ENCODE measurements at places on chromosomes 1 and 21.

DNA sequence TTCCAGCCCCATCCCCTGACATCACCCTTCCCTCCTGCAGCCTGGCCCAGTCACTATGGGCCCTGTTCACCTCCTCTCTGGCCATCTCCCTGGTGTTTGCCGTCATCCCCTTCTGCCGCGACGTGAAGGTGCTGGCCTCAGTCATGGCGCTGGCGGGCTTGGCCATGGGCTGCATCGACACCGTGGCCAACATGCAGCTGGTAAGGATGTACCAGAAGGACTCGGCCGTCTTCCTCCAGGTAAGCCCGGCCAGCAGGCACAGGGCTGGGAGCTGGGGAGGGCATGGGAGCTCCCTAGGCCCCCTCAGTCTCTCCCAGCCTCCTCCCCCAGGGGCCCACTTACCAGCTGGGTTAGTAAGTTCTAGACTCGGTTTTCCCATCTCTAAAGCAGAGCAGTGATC is 52.1 kb downstream of the ELK4 start:
- DNase-seq = no peak

DNA sequence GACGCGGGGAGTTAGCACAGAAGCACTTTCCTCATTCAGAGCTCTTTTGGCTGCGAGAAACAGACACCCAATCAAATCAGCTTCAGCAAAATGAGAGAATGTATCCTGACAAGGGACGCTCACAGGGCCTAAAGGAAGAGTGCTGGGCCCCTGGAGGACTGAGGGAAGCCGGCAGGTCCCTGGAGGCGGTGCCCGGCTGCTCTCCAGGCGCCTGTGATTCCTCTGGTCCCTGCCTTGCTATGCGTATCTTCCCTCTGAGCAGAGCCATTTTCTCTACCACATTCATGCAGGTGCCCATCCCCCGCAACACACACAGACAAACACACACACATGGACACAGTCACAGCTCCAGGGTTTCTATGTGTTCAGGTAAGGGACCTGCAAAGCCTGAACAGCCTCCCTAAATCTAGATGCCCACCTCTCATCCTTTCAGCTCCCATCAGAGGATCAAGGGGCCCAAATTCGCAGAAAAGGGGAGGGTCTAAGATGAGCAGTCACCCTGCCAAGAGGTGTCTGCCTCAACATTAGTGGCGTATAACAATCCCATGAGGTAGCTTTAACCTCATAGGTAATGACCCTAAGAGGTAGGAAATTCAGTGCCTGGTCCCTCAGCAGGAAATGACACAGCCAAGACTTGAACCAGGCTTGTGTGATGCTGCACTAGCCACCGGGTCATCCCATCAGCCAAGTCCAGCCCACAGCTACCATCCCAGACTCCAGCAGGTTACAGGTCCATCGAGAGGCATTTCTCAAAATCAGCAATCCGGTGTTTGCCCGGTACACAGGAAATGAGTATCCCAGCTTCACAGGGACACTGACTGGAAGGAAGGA is 29.0 kb downstream of the PTAFR start:
- DNase-seq = no peak

- no peak for DNase-seq
These were observed 94.0 kb downstream of the KCND3 start for GRCh38 chr1:111895469-111895868.

DNA sequence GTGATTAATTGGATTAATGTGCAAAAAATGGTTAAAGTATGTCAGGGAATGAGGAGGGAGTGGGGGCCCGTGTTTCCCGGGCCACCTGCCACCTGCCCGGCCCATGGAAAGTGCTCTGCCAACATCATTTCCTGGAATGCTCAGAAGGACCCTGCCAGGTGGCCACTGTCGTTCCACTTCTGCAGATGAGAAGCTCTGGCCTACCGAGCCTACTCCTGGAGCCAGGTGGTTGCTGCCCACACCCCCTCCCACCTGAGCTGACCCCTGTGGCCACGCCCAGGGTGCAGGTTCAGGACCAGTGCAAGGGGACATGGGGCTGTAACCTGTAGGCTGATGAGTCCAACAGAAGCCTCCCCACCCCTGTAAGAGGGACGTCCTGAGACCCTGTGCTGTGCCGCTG is 99.7 kb downstream of the PRDM16 start:
- no peak for DNase-seq

GRCh38 chr1:171137580-171137979 is 46.9 kb downstream of the FMO3 start:
- no peak for DNase-seq

DNA sequence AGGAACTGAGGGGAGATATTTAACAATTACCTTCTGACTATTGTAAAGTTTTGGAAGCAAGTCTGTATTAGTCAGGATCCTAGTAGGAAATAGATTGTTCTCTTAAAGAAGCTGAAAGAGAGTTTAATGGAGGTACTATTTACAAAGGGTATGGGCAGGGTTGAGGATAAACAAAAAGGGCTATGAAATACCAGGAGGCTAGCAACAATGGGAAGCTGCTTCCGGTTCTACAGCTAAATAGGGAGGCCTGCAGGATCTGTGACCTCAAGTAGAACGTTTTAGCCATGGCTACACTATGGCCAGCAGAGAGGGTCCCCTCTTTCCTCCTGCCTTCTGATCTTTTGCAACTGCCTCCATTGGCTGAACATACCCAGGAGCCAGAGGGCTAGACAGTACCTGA is 117.7 kb downstream of the PDE4B start:
- no peak for DNase-seq

- DNase-seq = no peak
These were observed 76.9 kb upstream of the PGBD5 start for GRCh38 chr1:230502996-230503395.

DNA sequence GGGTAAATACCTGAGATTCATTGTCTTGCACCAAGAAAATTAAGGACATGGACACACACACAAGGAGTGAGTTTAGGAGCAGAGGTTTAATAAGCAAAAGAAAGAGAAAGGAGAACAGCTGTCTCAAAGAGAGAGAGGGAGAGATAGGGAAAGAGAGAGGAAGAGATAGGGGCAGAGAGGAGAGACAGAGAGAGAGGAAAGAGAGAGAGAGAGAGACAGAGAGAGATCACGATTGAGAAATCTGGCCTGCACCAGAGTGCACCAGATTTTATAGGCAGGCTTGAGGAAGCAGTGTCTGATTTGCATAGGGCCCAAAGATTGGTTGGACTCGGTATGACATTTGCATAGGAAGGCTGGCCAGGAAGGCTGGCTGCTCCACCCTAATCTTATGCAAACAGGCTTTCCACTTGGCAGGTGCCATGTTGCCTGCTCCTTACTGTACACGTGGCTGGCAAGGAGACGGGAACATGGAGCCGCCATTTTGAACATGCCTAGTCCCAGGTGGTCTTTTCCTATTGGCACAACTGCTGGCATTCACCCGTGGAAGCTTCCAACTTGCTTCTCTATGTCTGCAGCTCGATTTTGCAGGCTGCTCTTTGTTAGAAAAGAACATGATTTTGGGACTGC is 419.9 kb downstream of the ZP4 start:
- no peak for DNase-seq

DNA sequence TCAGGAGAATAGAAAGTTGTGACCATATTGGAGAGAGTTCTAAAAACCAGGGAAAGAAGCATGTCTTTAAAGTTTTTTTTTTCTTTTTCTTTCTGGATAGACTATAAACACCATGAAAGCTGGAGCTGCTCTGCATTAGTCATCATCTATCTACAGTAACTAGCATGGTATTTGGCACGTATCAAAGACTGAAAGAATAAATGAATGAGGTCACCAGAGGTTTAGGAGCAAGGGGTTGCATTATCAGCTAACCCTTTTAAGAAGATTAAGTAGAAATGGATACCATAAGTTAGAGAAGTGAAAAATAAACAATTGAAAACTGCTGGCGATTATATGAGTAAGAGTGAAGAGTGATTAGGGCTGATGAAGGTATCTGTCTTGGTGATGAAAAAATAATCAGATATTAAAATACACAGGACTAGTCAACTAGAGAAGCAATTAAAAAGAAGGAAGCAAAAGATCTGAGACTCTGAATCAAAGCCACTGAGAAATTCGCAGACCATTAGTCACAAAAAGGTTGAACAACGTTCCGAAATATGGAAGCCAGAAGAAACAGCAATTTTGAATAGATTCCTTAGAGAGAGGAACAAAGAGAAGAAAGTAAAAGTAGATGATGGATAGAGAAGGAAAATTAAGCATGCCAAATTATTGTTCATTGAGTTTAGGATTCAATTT is 536.4 kb downstream of the DPYD start:
- DNase-seq = no peak

DNA sequence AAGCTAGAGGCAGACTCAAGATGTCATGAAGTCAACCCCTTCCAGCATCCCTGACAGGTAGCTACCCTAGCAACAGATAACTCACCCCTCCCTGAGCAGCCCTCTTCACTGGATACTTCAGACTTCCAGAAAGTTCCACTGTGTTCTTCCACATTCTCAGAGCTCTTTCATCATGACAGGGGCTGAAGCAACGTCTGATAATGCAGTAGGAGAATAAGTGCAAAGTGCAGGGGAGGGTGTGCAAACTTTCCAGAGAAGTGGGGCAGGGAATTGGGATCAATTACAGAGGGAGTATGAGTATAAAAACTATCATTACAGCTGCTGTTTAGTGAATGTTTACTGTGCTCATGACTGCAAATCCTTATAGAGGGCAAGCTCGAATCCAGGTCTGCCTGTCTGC is 26.4 kb upstream of the FOXE3 start:
- DNase-seq = no peak

GRCh38 chr1:60898987-60899386 is 183.4 kb upstream of the NFIA start:
- DNase-seq = peak; percentile 34

- DNase-seq = no peak
These were observed 864.4 kb downstream of the USP25 start for GRCh38 chr21:16594191-16594590.

DNA sequence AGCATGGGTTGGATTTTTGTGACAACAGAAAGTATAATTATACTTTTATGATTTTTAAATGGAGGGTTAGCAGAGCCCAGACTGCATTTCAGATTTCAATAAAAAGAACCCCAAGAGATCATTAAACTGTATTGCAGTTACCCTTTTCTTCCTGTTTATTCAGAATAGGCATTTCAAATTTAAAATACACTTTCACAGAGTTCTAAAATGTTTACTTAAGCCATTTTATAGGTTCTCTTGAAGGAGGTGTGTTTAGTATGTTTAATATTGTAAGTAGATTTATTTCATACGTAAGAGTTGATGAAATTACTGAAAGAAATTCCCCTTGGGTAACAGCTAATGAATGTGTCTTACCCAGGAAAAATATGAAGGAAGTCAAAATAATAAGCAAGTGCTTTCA is 17.4 kb downstream of the UAP1 start:
- DNase-seq = no peak

- DNase-seq = peak; percentile 79
These were observed 4.2 kb downstream of the TFAP2E start for GRCh38 chr1:35577071-35577998.

DNA sequence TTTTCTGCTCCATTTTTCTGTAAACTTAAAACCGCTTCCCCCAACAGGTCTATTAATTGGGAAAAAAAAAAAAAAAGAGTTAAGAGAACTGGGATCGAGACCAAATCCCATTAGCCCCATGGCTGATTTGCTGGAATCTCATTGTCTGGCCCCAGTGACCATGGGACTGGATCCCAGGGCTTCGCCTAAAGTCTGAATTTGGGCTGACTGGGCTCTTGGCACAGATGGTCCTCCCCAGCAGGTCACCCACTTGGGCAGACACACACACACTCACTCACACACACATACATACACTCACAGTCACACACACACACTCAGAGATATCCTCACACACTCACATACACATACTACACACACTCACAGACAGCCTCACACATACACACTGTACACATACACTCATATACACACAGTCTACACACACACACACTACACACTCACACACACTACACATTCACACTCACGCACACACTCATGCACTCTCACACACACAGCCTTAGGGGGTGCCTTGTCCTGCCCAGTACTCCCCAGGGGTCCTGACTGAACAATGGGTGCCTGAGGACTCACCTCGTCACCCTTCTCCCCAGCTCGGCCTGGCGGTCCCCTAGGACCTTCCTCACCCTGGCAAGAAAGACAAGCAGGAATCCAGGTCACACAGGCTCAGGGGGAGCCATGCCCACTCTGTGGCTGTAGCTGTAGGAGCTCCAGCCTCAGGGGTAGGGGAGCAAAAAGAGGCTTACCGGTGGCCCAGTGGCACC is 7.5 kb downstream of the COL9A2 start:
- no peak for DNase-seq

GRCh38 chr1:229186373-229187056 is 84.4 kb upstream of the RAB4A start:
- DNase-seq = peak; percentile 32

DNA sequence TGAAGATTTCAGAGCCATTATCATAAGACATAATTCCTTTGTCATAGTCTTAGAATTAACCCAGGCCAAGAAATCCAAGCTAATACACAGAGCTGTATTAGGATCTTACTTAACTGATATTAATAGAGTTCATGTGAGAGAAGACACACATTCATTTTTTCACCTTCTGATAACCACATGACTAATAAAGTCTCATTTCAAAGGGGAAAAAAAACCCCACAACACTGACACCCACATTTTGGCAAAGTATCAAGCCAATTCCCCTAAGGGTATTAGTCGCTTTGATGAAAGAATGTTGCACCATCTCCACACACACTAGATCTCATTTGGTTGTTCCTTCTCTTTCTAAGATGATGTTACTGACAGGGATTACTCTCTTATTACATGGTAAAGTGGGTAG is 344.4 kb upstream of the ESRRG start:
- DNase-seq = no peak

- no peak for DNase-seq
These were observed 7.2 kb downstream of the SZRD1 start for GRCh38 chr1:16374266-16374665.

GRCh38 chr1:225851805-225852204 is 30.4 kb downstream of the TMEM63A start:
- peak; percentile 41 for DNase-seq

- no peak for DNase-seq
These were observed 13.6 kb upstream of the SYT6 start for GRCh38 chr1:114167226-114167625.

GRCh38 chr1:164575356-164575886 is 16.4 kb downstream of the PBX1 start:
- DNase-seq = no peak

- no peak for DNase-seq
These were observed 10.3 kb downstream of the SH3GLB1 start for GRCh38 chr1:86714561-86715244.
